ENCODE measurements at places on chromosomes 1 and 21.

DNA sequence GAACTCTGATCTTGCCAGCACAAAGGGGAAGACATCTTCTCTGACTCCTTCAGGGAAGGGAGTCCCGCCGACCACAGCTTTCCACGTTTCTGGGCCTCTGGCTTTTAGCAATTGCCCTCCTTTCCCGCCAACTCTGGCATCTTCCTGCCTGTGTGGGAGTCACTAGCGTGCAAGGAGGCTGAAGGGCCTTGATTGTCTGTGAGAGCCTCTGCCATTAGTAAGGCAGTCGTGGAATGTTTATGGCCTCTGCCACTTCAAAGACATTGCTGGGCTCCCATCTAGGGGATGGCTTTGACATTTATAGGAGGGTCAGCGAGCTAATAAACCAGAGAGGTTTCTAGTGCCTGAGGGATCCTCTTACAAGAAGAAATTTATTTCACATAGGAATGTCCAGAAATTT, 14.3 kb upstream of the PROK1 start:
- no peak for DNase-seq

DNA sequence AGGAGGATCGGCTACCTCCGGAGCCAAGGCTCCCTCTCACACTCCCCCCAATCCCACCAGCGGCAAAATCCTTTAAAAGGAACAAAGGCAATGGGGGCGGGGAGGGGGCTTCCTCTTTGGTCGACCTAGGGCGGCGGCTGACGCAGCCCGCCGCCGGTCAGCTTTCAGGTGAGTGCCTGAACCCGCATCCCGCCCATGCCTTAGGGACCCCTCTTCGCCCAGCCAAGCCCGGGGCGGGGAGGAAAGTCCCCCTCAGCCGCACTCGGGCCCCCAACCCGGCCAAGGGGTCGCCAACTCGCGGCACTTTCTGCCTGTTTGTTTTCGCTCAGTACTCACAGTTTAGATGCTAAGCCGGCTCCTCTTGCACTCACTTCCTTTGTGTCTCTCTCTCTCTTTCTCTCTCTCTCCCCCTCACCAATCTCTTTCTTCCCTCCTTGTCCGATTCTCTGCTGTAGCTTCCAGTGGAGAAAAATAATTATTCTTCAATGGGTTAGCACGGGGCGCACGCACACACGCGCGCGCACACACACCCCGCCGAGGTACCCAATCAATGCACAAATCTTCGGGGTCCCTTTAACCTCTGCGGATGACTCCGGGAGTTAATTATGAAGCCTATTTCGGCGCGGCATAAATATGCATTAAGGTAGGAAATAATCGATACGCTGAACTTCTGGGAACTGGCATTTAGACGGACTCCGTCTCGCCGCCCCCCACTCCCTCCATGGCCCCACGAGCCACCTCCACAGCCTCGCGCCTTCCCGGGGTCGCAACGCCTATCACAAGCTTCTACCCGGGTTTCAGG, at the start of gene BLACAT1:
BLACAT1 (minus strand) TSS at position 465 of the 802 bp plus-strand sequence.
- DNase-seq, result no peak

DNA sequence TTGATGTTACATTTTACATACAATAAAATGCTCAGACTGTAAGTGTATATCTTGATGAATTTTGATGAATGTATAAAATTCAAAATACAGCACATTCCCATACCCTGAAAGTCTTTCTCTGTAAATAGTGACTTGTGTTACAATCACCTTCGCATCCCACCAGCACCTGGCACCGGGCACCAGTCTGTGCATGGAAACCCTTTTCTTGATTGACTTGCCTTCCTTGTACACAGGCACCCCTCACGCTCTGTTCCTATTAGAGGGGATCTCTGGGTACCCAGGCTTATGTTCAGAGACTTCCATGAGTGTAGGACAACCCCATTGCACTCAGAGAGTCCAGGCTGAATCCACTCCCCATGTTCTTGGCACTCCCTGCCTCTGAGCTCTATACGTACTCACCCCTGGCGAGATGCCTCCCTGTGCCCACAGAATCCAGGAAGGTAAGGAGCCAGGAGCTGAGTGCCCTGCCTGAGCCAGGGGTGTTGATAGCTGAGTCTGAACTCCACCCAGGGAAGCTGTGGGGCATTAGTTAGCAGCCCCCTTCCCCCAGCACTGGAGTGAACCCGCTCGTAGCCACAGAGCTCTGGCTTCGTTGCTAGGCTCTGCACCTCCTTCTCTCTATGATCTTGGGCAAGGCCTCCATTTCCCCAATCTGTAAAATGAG, 22.5 kb upstream of the PKP1 start:
- no peak for DNase-seq

GRCh38 chr1:7988576-7988975, 27.1 kb downstream of the PARK7 start:
- DNase-seq, result no peak

- DNase-seq, result no peak
Observed at GRCh38 chr1:4122513-4123160, 222.6 kb upstream of the C1orf174 start.

GRCh38 chr1:3745590-3746381, 6.5 kb upstream of the CCDC27 start:
- DNase-seq, result no peak

DNA sequence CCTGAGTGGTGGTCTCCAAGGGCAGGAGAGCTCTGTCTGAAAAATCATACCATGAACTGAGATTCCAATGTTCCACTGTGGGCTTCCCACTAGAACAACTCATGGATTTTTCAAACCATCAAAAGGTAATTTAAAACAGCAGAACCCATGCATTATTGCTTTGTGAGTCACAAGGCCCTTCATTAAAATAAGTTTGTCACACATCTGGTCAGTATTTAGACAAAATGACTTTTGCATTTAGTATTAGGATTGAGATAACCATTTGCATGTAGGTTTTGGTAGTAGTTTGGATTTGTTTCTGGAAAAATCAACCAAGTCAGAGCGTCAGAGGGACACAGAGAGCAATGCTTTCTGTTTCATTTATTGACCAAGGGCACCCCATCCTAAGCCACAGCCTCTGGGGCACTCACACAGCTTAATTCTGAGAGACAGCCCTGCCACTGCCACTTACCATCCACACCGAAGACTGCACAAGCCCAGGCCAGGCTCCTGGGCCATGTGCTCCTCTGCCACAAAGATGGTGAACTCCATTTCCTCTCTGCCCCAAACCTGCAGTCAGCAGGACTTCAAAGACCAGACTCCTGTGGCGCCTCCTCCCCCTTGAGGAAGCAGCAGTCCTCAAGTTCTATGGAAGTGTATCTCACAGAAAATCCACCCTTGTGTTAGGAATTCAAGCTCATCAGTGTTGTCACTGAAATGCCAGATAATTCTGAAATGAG, 132.6 kb upstream of the DUSP10 start:
- DNase-seq, result no peak

- DNase-seq, result no peak
Observed at GRCh38 chr1:153699768-153700167, 21.3 kb downstream of the NPR1 start.

GRCh38 chr1:30405081-30405480, 318.3 kb downstream of the MATN1 start:
- DNase-seq, result no peak

- DNase-seq, result no peak
Observed at GRCh38 chr1:26761217-26761616, 26.5 kb upstream of the PIGV start.

DNA sequence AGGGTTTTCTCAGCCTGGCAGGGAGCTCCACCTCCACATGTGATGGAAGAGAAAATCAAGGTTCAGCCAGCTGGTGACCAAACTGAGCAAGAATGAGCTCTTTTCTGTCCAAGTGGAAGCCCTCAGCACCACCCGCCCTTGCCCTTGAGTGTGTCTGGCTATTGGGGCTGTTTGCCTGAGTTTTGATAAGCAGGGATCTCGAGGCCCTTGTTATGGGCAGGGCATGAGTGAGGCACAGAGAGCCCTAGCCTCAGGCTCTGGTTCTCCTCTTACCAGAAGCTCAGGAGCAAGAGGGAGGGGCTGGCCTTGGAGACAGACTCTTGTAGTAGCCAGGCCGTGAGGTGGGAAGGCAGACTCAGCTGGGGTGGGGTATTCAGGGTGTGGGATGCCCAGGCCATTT, 37.5 kb upstream of the ARF1 start:
- DNase-seq, result no peak

DNA sequence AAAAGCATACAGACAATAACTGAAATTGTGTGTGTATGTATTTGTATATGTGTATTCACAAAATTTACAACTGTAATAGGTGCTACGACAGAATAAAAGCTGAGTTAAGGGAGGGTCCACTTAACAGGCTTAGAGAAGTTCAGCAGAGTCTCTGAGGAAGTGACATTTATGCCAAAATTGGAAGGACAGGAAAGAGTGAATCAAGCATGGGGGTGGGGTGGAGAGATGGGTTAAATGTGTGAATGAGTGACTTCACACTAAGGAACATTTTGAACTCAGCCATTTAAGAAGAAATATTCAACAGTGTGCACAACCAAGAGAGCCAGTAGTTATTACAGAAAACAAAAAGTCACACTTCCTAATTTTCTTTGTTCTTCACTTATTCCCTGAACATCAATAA, 53.8 kb upstream of the RGS1 start:
- no peak for DNase-seq

- DNase-seq, result no peak
Observed at GRCh38 chr1:116207126-116207735, 96.0 kb downstream of the MAB21L3 start.
